AG04450 (cell line): ENCODE measurements at places on chromosomes 3 and 15.

- DNase-seq, result no peak
These were observed 33.9 kb upstream of the XCR1 start for GRCh38 chr3:46061108-46061720.

- no peak for DNase-seq
These were observed 68.6 kb downstream of the FHIT start for GRCh38 chr3:61182662-61183061.

DNA sequence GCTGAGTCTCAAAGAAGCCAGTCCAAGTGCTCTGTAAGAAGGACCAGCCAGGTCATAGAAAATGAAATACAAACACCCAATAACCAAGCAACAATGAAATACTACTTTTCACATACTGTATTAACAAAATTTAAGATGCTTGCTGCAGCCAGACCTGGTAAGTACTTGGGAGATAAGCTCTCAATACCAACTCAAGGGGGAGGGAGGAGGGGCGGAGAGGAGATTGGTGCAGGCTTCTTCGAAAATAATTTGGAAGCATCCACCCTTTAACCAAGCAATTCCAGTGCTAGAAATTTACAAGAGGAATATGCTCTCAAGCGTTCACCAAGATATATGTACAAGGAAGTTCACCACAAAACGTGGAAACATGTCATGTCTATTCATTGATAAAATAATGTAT, 7.6 kb upstream of the LRRC2 start:
- no peak for DNase-seq

DNA sequence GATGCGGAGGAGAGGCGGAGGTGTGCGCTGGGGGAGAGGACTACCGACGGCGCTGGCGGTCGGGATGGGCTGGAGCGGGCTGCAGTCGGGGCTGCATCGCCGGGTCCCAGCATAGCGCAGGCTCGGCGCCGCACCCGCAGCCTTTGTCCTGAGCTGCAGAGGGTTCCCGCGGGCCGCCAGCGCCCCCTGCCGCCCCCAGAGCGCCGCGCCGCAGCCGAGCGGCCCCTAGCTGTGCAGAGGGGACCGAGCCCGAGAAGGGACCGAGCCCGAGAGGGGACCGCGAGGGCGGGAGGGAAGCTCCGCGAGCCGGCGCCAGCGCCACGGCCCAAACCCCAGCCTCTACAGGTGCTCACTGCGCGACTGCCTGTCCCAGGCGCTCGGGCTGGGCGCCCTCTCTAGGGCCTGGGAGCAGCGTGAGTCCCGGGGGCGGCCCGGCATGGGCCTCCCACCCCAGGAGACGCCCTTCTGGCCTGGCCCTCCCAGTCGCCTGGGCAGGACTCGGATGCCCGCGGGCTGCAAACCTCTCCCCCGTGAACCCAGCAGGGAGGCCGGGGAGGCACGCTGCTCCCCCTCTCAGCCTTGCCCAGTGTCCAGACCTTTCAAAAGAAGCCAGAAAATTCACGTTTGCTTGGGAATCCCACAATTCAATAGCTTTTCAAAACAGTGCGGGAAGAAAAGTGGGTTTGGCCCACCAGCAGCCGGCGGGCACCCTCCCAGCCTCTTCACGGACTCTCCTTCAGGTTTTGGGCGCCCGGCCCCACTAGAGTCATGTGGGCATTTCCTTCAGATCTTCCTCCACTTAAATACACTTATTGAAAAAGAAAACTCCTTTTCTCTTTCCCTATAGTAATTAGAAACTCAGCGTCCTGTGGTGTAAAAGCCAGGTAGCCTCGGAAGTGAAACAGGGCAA, 134.7 kb downstream of the TPRA1 start:
- DNase-seq, result no peak

- DNase-seq, result no peak
These were observed 19.2 kb downstream of the CLDN11 start for GRCh38 chr3:170437696-170438407.

DNA sequence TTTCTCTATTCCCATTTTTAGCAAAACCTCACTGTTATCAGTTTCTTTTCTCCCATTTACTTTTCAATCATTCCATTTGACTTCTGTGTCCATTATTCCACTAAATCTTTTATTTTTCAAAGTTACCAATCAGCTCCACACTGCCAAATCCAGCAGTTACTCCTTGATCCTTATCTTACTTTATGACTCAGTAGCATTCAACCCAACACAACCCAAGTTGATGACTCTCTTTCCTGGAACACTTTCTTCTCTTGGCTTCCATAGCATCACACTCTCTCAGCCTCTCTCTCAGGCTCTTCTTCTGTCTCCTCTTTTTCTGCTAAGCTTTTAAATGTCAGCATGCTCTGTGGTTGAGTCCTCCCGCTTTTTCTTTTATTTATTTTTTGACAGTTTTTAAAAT, 36.3 kb downstream of the RASGRP1 start:
- no peak for DNase-seq

DNA sequence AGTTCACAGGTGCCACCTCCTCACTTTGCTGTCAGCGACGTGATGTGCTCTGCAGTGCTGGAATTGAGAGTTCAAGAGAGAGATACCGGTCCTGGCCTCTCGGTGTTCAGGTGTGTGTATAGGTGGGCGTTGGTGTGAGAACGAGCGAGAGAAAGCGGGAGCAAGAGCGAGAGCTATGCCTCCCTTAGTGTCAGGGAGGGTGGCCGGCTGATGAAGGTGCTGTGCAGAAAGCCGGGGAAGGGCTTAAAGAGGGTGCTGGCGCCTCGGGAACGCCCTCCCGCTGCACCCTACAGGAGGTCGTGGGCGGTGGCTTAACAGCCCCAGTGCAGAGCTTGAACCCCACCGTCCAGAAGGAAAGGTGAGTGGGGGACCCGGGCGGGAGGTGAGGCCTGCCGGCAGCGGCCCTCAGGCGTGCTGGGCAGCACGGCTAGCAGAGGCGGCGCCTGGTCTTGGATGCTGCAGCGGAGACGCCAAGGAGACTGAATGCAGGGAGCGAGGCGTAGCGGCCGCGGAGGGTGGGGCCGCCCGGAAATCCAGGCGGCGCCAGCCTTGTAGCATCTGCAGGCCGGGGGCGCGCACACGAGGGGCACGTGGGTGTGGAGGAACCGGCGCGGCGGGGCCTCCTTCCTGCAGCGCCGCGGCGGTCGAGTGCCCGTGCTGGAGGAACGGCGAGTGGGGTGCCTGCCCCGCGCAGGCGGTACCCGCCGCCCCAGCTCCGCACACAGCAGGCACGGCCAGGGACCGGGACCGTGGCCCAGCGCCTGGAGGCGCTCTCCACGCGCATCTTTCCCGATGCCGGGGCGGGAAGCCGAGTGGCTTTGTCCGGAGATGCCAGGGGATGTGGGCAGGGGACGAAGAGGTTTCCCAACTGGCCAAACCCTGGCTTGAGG, 246.8 kb upstream of the TOPAZ1 start:
- no peak for DNase-seq

GRCh38 chr3:108181172-108181571, 41.1 kb downstream of the IFT57 start:
- no peak for DNase-seq

DNA sequence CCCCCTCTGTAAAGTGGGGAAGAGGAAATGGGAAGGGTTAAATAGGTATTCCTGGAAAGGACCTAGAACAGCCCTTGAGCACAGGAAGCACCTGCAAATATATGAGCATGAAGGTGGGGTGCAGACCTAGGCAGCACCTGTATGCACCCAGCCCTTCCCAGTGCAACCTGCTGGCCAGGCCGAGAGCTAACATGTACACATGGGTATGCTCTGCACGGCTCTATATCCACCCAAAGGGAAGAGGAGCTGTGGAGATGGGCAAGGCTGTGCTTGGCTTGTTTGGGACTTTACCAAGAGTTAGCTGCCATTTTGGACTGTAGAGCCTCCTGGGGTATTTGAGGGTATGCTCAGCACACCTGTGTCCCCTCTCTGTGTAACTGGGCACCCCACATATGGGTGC, 171.2 kb downstream of the KLF13 start:
- no peak for DNase-seq

GRCh38 chr3:112763258-112763657, 83.4 kb downstream of the CD200R1L start:
- no peak for DNase-seq

DNA sequence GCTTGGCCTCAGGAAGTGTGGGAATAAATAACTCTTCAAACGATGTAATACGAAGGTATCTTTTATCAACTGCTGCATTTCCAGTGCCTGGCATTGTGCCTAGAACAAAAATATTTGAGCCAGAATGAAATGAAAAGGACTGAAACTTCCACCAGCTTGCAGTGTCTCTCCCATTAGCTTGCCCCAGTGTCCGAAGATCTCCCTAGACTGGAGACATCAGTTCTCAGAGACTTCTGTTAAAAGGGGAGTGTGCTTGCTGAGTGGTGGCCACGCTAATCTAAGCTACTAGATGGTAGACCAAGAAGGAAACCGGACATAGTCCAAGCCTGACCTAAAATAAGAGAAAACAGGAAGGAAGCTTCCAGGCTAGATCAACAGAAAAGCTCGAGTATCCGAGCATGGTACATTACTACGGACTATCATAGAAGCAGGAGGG, 28.6 kb downstream of the KCNAB1 start:
- no peak for DNase-seq
